ENCODE measurements at places on chromosomes 7 and 10.

DNA sequence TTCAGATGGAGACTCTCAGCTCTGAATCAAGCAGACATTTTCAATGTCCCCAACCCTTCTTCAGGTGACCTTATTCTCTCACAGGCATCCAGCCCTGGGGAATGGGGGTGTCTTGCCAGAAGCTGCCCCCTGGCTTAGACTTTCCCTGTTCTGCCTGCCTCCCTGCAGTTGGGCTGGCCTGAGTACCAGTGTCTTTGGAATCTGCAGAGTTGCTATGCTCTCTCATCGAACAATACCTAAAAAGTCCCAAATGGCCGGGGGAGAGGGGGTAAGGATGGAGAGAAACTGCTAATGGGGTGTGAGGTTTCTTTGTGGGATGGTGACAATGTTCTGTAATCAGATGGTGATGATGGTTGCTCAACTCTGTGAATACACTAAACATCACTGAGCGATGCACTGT, 20.6 kb downstream of the SLC18A2 start:
- no peak for DNase-seq

DNA sequence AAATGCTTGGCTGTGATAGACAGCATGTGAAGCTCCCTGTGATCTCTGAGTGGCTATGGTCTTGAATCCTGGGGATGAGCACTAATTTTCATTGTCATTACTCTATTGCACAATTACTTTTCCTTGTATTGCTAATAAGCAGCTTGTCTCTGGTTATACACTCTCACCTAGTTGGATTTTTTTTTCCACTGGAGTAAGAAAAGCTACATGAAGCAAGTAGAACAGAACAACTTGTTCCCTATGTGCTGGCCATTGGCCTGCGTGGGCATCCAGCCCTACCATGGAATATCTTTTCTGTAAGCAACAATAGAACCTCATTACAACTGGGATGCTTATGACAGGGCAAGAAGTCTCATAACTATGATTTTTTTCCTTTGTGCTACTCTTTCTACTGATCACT, 807.4 kb downstream of the TNS3 start:
- no peak for DNase-seq

- DNase-seq: no peak
These were observed 63.8 kb upstream of the TEX47 start for GRCh38 chr7:88859288-88859687.

DNA sequence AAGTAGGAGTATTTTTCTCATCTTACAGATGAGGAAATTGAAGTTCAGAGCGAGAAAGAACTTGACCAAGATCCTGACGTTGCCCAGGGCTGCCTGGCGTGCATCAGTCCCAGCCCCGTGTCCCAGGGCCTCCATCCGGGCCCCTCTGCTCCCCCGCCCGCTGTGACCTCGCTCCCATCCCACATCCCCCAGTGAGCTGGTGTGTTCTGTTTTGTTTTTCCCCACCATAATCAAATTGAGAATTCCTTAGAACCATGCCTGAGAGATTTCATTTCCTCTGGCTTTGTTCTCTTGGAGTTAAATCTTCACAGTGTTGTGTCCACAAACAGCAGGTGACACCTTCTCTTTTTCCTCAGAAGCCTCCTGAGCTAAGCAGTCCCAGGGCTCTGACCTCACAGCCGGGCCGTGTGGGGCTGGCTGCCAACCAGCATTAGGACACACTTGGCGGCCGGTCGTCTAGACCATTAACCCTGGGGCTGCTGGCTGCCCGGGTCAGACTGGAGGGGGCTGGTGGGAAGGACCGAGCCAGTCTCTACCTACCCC, 44.3 kb downstream of the PFKP start:
- DNase-seq: no peak

Measured in esophagus muscularis mucosa (tissue), 4 donors.